Stimulated activated CD8-positive, alpha-beta memory T cell treated with anti-CD3 and anti-CD28 coated beads, Interleukin-7, amount 100 ng/mL, for 1 hour (primary cell): ENCODE measurements at places on chromosomes 6 and 20.

- DNase-seq, result no peak
Measured at GRCh38 chr20:46573234-46573633, 22.8 kb upstream of the OCSTAMP start.

GRCh38 chr20:4802527-4802926 lies 80.8 kb downstream of the PRND start:
- DNase-seq, result no peak

GRCh38 chr6:143734641-143735063 lies 56.9 kb downstream of the PHACTR2 start:
- DNase-seq, result no peak

DNA sequence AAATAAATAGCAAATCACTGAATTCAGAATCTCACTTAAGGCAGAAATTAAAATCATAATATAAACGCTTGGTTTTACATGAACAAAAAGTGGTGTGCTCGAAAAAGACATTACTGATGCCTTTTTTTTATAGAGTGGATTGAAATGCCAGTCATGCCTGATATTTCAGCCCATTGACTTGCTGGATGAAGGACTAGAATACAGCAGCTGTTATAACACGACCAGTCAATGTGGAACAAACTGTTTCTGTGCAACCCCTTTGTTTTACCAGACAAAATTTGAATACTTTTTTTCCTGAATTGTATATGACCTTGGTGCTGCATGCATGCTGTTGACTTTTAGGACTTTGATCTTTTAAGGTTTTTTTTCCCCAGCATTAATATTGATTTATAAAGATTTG lies 150.0 kb downstream of the QKI start:
- no peak for DNase-seq

DNA sequence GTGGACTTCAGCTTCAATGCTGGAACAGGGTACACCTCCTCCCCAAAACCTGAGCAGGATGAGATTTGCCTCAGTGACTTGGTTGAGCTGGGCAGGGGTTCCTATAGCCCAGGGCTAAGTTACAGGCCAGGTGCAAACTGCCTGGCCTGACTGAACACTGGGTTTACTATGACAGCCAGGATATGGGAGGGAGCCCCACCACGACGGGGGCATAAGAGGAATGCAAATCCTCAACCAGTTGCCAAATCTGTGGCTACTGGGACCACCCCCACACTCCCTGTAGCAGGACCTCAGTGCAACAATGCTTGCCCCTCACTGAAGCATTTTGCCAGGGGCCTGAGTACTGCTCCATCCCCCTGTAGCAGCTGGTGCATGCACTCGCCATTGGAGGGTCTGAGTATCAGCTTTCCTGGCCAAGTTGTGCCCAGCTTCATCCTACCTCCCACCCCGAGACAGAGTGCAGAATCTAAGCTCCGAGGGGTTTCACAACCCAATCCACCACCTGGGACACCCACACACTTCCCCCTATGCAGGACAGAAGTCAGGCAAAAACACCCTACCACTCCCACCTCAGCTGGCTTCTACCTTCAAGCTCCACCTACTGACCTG lies 27.6 kb downstream of the TREML4 start:
- no peak for DNase-seq

- DNase-seq, result no peak
Measured at GRCh38 chr20:37681384-37682112, 12.3 kb upstream of the CTNNBL1 start.

DNA sequence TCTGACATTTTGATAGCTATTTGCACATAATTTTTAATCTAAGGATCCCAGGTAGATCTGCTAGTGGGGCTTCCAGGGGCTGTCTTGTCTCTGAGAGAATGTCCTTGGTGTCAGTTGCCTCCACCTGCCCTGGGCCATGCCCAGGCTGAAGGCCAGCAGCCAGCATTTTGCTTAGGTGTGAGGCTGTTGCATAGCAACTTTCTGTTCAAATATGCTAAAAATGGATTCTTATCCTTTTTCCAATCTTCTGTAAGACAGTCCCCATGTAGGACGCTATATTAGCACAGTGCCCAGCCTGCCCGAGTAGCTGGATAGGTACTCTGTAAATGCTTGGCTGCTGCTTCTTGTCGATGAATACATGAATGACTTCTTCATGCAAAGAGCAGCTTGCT lies 62.5 kb upstream of the CITED2 start:
- no peak for DNase-seq

GRCh38 chr6:114052141-114052540 lies 81.2 kb upstream of the HDAC2 start:
- DNase-seq, result no peak

- DNase-seq, result no peak
Measured at GRCh38 chr6:106214531-106214930, 111.0 kb downstream of the ATG5 start.

GRCh38 chr20:10005885-10006284 lies 28.9 kb upstream of the ANKEF1 start:
- DNase-seq, result no peak

DNA sequence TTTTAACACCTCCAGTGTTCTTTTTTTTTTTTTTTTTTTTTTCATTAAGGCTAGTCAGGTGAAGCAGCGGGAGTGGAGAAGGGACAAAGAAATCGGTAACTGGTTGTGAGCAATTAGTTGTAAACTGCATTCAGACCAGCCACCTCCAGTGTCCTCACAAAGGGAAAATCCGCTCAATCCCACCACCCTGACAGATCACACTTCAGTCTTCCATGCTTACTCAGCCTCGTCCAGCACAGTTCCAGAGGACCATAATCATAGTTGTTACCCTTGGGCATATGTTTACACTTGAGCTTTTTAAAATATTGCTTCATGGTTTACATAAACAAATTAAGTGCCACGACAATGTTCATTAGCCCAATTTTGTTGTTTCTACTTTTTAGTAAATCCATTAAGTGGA lies 10.2 kb downstream of the DYNLRB1 start:
- no peak for DNase-seq

GRCh38 chr6:34608321-34609091 lies 52.4 kb upstream of the SPDEF start:
- no peak for DNase-seq

DNA sequence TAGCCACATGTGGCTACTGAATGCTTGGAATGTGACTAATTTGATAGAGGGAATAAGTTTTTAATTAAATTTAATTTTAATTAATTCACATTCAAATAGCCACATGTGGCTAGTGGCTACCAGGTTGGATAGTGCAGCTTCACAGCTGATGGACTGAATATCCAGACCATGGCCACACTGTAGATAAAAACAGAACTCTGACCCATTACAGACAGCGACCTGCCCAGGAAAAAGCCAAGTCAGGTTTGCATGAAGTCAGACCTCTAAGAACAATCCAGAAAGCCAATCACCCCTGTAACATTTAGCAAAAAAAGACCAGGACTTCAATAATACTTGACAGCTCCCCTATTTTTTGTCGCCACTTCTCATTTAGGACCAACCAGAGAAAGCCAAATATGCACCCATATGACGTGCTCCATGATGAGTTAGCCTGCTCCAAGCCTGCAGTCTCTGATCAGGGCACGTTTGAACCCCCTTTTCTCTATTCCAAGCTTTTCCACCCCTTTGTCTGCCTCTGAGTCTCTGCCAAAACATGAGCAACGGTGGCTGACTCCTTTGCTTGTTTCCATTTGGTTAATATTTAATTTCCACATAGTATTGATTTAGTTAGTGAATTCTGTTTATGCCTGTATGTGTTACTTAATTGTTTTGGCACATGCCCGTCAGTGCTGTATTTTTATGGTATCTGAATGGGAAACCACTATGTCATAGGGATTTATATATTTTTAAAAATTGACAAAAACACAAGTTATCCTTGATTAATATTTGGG lies 636.3 kb downstream of the UTRN start:
- no peak for DNase-seq

GRCh38 chr6:5270093-5270680 lies 8.9 kb downstream of the FARS2 start:
- DNase-seq, result no peak

GRCh38 chr6:97128507-97128906 lies 154.5 kb downstream of the MMS22L start:
- no peak for DNase-seq
